ENCODE measurements at places on chromosomes 7 and 10.

DNA sequence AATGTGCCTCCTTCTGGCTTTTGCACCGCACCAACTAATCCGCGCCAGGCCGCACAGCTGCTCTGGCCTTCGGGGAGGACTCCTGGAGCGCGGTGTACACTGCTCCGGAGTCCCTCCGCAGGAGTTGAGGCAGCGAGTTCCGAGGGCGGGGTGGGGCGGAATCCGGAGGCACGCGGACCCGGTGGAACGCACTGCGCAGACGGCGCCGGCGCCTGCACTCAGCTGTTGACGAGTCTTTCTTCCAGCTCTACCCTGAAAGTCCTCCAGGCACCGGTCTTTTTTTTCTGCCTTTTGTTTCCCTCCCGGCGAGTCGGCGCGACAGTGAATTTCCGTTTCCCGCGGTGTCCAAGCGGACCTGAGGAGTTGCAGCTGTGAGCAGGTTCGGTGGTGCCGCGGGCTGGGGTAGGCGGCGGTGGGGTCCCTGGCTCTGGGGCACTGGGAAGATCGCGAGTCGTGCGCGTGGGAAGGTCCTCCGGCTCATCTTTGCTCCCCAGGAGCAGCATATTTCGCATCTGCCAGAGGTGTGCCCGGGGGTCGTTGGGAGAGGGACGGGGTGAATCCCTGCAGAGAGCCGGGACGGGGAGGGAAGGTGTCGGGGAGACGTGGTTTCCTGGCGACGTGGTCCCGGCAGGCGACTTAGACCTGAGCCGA, 44.1 kb downstream of the SFTPD start:
- peak; percentile 37 for DNase-seq

- no peak for DNase-seq
Measured at GRCh38 chr10:109744020-109744419, 179.3 kb downstream of the XPNPEP1 start.

GRCh38 chr7:90816511-90817142, 220.5 kb downstream of the CDK14 start:
- no peak for DNase-seq

GRCh38 chr7:94296881-94297280, 97.8 kb upstream of the COL1A2 start:
- DNase-seq: no peak

DNA sequence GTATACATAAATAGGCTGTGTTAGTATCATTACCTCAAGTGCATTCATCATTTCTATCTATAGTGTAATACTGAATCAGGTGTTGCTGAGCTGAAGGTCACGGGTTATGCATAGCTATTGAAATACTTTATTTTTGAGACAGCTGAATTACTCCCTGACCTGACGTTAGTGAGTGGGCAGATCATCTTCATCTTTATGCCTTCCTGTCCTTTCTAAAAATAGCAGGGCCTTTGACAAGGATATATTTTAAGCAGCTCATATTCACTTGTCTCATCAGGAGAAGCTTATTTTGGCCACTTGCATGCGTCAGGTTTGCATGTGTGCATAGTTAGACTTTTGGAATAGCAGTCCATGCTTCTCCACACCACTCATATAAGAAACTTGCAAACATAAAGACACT, 63.6 kb upstream of the DKK1 start:
- DNase-seq: no peak

- no peak for DNase-seq
Measured at GRCh38 chr7:75879771-75880184, 944 bp downstream of the RHBDD2 start.

DNA sequence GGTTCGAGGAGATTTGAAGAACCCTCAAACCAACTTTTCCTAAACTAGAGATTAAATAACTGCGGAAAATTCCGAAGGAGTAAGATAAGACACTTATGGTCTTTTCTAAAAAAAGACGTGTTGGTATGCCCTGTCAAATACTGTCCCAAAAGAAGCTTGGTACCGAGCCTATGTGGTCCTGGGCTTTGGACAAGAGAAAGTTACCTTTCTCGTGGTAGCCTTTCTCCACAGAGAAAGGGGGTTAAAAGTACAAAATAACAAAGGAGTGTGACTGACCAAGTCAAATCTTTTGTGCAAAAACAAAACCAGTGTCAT, 56.2 kb upstream of the JCAD start:
- DNase-seq: no peak

GRCh38 chr7:85111761-85112160, 75.1 kb downstream of the SEMA3D start:
- no peak for DNase-seq

- no peak for DNase-seq
Measured at GRCh38 chr7:49580761-49581160, 192.7 kb upstream of the VWC2 start.

- no peak for DNase-seq
Measured at GRCh38 chr10:75895259-75895658, 463.8 kb downstream of the LRMDA start.

GRCh38 chr7:101179117-101179516, 976 bp downstream of the NAT16 start:
- no peak for DNase-seq

- DNase-seq: peak; percentile 5
Measured at GRCh38 chr7:127251465-127252376, 1.0 kb downstream of the GRM8 start.

GRCh38 chr7:47393406-47393805, 188.5 kb downstream of the TNS3 start:
- no peak for DNase-seq

DNA sequence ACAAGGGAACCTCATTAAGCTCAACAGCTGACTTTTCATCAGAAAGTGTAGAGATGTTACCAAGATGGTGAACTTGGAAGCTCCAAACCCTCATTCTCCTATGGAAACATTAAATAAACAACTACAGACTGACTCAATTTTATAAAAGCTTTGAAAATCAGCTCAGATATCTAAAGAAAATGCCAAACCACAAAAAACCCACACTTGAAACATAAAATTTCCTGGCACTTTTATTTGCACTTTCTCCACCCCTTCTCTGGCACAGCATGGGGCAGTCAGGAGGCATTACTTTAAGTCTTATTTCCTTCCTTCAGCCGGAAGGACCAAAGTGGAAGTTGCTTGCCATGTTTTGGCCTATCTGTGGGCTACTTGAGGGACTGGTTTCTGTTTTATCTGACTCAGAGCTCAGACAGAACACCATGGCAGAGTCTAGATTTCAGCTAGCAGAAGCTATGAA, 114.7 kb downstream of the ODAD2 start:
- DNase-seq: no peak

- no peak for DNase-seq
Measured at GRCh38 chr10:97861097-97861750, 11.6 kb downstream of the GOLGA7B start.

- DNase-seq: no peak
Measured at GRCh38 chr10:23419655-23420329, 19.1 kb upstream of the OTUD1 start.

GRCh38 chr10:75617485-75618155, 186.2 kb downstream of the LRMDA start:
- no peak for DNase-seq

DNA sequence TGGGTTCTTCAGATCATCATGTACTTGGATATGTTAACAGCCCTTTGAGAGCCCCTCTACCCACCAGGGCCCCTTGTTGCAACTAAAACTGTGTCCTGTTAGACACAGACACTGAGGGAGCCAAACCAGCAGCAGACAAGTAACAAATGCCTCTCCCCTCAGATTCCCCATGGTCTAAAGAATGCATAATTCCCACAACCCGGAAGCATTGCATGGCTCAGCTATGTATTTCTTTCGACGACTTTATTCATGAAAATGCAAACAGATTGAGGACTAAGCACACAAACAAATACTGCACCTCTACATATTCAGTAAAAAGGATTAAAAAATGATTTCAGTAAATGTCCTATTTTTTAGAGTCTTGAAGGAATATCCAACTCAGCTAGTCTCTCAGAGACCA, 70.1 kb upstream of the HECW1 start:
- no peak for DNase-seq

GRCh38 chr10:8396675-8397074, 342.2 kb downstream of the GATA3 start:
- DNase-seq: no peak
